ENCODE measurements at places on chromosomes 5 and 9.

GRCh38 chr5:135269931-135270421 lies 129.1 kb downstream of the MACROH2A1 start:
- peak; percentile 89 for DNase-seq

- DNase-seq: peak; percentile 34
Observed at GRCh38 chr5:120509053-120509452, 45.0 kb downstream of the PRR16 start.

DNA sequence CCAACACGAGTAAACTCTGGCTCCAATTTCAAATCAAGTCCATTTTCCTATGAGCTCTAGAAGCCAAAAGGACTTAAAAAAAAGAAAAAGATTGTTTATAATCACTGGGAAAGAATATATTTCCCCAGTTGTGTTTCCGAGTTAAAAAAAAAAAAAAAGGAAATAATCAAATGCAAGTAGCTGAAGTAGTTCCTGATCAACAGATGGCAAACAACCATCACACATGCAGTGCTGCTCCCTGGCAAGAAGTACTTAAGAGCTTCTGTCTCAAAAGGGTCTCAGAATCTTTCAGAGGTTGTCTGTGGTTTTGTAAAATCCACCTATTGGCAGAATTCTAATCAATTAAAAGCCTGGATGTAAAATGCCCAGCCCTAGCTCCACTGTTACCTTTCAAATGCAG lies 387.9 kb downstream of the RAB3C start:
- DNase-seq: no peak

GRCh38 chr9:14532456-14533115 lies 160.6 kb downstream of the ZDHHC21 start:
- DNase-seq: no peak

GRCh38 chr5:135387629-135387960 lies 11.4 kb downstream of the MACROH2A1 start:
- no peak for DNase-seq

DNA sequence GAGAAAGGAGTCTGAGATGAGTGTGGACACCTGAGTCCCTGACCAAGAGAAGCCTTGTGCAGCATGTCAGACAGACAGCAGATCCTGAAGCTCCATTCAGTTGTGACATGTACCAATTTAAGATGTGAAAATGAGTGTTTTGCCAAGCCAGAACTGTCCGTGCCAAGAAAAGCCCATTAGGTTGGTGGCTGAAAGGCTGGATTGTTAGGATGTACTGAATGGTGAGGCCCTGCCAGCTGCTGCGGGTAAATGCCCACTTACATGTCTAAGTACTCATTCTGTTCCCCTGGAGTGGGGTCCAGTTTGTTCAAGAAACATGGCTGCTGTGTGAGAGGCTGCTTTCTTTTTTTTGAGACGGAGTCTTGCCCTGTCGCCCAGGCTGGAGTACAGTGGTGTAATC lies 14.6 kb downstream of the DAPK1 start:
- no peak for DNase-seq

GRCh38 chr9:72871685-72872084 lies 81.2 kb downstream of the ALDH1A1 start:
- peak; percentile 42 for DNase-seq

DNA sequence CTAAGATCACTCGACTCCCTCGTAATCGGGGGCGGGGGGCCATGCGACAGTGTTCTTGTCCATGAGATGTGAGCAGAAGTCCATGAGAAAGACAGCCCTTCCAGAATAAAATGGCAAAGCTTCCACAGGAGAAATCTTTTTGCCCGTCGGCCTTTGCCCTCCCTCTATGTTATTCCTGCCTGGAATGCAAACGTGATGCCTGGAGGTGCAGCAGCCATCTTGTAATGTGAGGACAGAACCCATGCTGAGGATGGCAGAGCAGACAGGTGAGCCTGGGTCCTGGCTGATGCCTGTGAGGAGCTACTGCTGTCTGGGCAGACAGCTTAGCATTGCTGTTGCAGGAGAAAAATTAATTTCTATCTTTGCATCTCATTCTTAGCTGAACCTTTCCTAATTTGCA lies 17.2 kb downstream of the MED10 start:
- no peak for DNase-seq

GRCh38 chr9:131454028-131454427 lies 48.7 kb upstream of the POMT1 start:
- DNase-seq: no peak

DNA sequence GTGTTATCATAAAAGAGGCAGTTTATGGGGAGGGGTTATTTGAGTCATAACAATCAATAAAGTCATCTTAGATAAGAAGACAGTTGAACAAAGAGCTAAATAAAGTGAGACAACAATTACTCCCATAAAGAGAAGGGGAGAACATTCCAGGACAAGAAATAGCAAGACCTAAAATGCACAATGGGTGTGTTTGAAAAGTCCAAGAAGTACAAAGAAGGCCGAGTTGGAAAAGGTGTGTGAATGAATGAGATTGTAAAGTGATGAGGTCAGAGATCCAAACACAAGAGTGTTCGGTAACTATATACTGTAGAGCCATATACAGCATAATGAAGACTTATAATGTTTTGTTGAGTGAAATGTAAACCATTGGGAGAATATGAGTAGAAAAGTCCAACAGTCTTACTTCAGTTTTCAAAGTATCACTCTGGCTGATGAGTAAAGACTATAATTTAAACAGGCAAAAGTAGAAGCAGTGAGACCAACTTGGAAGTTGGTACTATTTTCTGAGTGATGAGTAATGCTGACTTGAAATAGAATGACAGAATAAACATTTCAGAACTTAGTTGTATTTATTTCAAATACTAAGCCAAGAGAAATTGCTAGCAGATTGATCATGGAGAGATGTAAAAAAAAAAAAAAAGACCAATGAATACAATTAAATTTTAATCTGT lies 868.7 kb upstream of the CDH9 start:
- peak; percentile 63 for DNase-seq

DNA sequence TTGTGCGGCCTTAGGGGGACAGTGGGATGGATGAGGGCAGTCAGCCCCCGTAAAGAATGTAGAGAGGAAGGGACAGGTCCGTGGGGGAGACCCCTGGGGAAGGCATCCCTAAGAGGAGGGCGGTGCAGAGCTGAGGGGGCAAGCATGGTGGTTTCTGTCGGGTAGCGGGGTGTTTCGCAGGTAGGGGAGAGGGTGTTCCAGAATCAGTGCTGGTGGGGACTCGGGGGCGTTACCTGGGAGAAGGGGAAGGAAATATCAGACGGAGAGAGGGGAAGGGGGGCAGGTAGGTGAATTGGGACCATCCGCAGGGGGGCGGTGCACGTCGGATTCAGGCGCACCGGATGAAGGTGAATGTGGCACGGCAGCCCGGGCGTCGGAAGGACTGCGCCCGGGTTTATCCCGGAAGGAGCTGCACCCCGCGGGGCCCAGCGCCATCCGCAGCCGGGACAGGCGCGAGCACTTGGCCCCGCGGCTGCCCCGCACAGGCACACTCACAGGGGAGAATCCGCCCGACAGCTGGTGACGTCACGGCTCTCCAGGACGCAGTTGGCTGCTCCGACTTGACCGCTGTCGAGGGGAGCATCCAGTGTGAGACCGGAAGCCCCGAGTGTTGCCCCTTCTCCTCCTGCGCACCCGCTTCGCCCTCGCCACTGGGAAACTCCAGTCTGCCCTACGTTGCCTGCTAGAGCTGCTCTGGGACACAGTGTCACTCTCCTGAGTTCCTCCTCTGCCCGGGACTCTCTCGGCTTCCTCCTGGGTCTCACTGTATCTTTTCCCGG lies 1.3 kb downstream of the CD72 start:
- DNase-seq: no peak

DNA sequence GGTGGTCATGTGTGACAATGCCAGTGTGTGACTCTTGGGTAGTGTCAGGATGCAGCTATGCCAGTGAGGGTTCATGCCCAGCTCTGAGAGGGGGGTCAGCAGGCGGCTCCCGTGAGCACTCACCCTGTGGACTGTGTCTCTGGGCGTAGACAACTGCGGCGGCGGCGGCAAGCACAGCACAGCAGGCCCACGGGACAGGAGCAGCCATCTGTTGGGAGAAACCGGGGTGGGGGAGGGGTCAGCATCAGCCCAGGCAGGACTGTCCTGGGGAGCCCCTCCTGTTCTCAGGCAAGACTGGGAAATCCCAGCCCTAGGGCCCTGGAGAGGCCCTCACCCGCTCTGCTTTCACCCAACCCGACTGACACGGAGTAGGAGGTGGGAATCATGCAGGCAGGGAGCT lies 20.8 kb downstream of the CNTFR start:
- DNase-seq: no peak

DNA sequence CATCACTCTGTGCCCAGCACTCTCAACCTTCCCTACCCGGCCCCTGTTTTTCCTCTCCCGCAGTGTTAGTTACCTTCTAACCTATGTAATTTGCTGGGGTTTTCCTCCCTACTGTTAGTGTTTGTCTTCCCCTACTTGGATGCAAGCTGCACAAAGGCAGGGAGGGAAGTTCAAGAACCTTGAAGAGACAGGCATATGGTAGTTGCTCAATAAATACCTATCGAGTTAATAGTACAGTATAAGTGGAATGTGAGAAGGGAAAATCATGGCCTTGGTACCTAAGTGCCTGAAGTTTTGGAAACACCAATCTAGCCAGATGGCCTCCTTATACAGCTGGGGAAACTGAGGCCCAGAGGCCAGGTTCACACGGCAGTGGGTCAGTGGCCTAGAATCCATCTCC lies 24.2 kb downstream of the PDGFRB start:
- DNase-seq: no peak

GRCh38 chr5:67245259-67245846 lies 48.8 kb upstream of the CD180 start:
- DNase-seq: no peak

DNA sequence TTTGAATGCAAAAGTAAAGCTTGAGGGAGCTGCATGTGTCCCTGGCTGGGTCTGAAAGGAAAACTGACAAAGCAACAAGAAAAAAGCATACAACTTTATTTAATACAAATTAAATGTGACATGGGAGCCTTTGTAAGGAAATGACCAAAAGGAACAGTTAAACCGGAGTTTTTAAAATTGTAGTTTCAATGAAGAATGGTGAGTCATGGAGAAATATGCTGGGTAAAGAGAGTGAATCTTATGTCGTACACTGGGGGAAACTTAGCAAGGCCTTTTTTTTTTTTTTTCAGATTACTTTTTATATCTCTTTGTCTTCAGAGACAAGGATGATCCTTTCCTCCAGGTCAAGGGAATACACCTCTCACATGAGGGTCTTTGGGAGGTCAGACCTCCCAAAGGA lies 50.1 kb upstream of the FBXL17 start:
- peak; percentile 67 for DNase-seq

DNA sequence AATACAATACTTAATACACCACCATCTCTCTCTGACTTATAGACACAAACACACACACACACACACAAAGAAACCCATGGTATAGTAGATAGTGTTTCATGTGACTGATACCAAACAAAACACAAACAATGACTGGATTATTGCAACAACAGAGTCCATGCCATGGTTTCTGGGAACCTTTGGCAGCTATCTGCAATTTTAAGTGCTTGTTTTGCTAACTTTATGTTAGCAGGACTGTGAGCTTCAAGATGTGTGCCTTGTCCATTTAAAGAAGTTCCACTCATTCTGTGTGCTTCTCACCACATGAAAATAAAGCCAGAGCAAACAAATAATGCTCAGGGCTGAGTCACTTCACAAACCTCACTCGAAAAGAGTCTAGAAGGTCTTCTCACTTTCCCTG lies 15.1 kb upstream of the LURAP1L start:
- no peak for DNase-seq

- DNase-seq: no peak
Observed at GRCh38 chr5:126490167-126490940, 67.1 kb downstream of the GRAMD2B start.

DNA sequence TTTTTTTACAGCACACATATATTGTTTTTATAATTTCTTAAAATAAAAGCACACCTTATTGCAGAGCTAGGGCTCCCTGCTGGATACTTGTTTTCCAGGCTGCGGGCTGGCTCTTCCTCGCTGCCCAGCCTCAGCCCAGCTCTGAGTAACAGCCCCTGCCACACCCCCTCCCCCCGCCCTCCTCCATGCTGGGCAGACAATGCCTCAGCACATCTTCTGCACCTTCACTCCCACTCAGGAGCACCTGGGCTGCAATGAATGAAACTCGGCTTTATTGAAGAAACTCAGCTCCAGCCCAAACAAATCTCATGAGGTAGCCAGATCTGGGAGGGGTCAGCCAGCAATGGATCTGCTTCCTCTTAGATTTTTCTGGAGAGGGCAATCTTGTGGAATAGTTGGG lies 9.5 kb downstream of the IL9 start:
- DNase-seq: no peak

DNA sequence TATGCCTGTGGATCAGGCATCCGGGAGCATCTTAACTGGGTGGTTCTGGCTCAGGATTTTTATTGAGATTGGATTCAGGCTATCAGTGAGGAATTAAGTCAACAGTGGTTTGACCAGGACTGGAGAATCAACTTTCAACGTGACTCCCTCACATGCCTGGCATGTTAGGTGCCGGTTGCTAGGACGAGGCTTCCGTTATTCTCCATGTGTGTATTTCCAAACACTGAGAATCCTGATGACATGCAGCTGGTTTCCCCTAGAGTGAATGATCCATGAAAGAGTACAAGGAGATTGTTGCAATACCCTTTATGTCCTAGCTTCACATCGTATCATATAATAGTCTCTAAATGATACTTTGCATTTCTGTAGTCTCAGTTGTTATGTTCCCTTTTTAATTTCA lies 529.2 kb downstream of the ANXA1 start:
- peak; percentile 31 for DNase-seq
